Heart left ventricle (tissue), 16 donors: ENCODE measurements at places on chromosomes 12 and 14. TPM values are rescaled to one million over a fixed set of nuclear protein-coding genes. Genes with fewer than 3 reads are reported as not detected.

Gene PROX2
- polyA plus RNA-seq: not detected

DNA sequence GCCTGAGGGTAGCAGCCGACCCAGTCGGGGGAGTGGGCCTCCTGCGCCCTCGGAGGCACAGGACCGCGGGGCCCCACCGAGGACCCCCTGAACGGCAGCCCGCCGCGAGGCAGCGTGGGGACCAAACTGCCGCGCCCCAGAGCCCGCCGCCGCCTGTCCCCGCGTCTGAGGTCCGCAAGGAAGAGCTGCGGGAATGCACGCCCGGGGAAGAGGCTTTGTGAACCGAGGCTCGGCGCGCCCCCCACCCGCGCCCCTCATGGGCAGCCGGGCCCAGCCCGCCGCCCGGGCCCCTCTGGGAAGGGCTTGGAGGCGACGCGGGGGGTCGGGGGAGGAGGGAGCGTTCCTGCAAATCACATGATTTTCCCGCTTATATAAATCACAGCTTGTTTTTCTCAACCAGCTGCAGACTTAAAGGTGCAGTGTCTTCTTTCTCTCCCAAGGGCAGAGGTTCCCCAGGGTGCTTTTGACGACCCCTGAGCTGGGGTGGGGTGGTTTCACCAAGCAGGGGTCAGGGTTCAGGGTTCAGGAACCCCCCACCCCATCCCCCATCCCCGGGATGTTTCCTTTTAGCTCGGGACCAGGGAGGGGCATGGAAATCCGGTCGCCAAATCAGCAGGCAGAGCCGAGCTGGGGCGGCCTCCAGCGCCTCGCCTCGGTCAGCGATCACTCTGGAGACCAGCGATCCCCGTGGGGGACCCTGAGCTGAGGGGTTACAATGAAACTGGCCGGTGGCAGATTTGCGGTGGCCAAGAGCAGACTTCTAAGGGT lies 44.7 kb upstream of the ATP23 start:
- peak; percentile 88 for DNase-seq

Gene POTEM
- not detected for polyA plus RNA-seq

Gene TMEM119
- polyA plus RNA-seq: 3.0 TPM

Gene RIMBP2
- not detected for polyA plus RNA-seq
